Tibial artery (tissue), 4 donors: ENCODE measurements at places on chromosomes 2 and 18.
A peak's percentile ranks its signal among the peaks of the same experiment; 100 is the strongest.

GRCh38 chr18:36451454-36452251 is 154.1 kb downstream of the FHOD3 start:
- no peaks in the 10 kb centered on the region for H3K36me3 ChIP-seq
- no peak overlapping the region for H3K27ac ChIP-seq
- H3K27me3 ChIP-seq, result no peaks in the 10 kb centered on the region
- no peaks in the 10 kb centered on the region for H3K4me1 ChIP-seq
- DNase-seq, result no peak
- no peak overlapping the region for H3K4me3 ChIP-seq

DNA sequence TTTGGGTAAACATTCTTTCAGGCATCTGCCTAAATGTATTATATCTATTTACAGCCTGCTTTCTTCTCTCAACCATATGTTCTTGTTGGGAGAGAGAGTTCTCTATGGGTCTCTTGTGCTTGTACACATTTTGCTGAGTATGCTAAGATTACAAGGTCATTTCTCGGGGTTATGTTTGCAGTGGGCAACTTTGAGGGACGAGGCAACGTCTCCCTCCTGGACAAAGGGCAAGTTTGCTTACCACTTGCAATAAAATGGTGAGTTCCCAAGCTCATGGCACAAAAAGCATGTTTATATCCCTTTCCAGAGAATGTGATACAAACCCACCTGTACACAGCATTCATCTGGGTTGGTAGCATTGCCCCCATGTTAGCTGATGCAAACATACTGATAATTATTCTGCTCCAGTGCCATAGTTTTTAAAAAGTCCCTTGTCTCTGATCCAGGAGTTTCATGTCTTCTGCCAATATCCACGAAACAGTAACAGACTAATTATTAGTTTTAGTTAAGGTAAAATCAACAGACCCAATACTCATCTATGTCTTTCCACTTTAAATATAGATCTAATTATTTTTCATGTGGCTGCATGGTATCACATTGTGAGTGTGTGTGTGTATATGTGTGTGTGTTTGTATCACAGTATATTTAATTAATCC is 84.2 kb upstream of the MAPK4 start:
- peaks cover 10% of the 10 kb centered on the region for H3K27me3 ChIP-seq
- no peaks in the 10 kb centered on the region for H3K4me1 ChIP-seq
- H3K27ac ChIP-seq, result no peak overlapping the region
- no peak for DNase-seq

DNA sequence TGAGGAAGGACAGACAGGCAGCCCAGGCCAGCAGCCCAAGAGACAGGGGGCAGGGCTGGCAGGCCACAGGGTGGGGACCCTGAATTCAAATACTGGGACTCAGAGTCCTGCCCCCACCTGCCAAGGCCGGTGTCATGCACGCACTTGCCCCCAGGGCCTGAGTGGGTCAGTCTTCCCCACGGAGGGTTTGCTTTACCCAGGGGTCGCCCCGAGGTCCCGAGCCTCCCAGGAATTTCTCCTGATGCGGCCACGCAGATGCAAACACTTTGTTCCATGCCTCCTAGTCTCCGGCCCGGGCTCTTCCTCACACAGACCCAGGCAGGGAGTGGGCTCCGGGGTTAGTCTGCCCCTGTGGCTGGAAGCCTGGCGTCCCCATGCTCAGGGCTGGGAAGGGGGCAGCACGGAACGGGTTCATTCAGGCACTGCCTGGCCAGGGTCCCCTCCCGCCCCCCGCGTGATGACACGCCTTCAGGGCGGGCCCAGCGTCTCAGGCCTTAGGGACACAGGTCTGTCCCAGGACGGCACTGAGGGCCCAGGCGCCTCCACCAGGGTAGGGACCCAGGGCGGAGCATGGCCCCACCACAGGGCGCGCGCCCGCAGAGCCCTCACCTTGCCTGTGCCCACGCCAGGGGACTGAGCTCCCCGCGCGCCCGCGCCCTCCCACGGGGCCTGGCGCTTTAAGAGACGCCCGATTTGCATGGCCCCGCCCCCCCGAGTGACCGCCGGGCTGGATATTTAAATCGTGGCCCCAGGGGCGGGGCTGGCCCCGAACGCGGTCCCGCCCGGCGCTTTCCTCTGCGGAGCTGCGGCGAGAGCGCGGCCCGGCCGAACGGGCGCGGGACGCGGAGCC is at the start of gene SNED1:
Gene SNED1, plus strand, starts transcription at position 763 of the 850 bp plus-strand sequence. CDS start 220 bp downstream, outside the sequence.
- H3K4me1 ChIP-seq, result no peaks in the 10 kb centered on the region
- H3K27me3 ChIP-seq, result no peaks in the 10 kb centered on the region
- H3K4me3 ChIP-seq, result peak within 1 kb of the TSS; percentile 66
- peak within 1 kb of the TSS; percentile 87 for H3K27ac ChIP-seq

- no peaks in the 10 kb centered on the region for H3K4me1 ChIP-seq
- no peak for DNase-seq
- no peaks in the 10 kb centered on the region for H3K27me3 ChIP-seq
- H3K36me3 ChIP-seq, result no peaks in the 10 kb centered on the region
Observed at GRCh38 chr2:2633017-2633416, 301.9 kb upstream of the MYT1L start.

DNA sequence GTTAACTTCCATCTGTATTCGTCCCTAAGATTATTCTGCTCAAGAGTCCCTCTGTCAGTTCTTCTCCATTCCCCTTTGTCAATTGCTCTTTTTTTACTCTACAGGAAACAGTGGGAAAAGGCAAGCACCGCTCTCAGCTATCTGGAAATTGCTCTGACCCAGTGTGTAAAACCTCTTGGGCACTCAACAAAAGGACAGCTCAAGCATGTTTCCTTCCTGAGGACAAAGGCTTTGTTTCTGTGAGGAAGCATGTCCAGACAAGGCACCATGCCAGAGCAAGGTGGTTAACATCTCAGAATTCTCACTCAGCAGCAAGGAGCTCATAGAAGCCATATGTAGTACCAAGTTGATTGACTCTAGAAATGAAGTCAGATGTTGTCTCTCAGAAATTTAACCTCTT is 735.6 kb downstream of the TSN start:
- no peak for DNase-seq
- no peaks in the 10 kb centered on the region for H3K4me1 ChIP-seq
- no peaks in the 10 kb centered on the region for H3K27me3 ChIP-seq

DNA sequence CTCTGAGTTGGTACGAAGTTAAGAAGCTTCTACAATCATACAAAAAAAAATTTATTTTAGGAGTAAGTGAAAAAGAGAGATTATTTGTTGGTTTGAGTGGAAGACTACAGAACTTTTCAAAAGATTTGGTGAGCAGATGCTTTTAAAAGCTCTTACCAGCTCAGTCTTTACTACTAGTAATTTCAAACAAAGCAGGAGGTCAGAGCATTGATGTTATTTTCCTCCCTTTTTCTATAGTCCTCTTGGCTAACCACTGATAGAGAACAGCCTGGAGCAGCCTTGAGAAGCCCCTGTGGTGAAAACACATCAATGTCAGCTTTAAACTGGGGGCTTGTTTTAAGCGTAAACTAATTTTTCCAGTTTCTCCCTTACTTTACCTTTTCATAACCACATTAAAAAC is 559.3 kb upstream of the CDH2 start:
- no peaks in the 10 kb centered on the region for H3K4me1 ChIP-seq
- DNase-seq, result no peak
- H3K27ac ChIP-seq, result peak overlapping the region; percentile 15
- no peaks in the 10 kb centered on the region for H3K27me3 ChIP-seq
- H3K36me3 ChIP-seq, result no peaks in the 10 kb centered on the region

GRCh38 chr2:56299171-56299691 is 115.4 kb downstream of the CCDC85A start:
- H3K36me3 ChIP-seq, result no peaks in the 10 kb centered on the region
- DNase-seq, result no peak
- no peak overlapping the region for H3K27ac ChIP-seq

DNA sequence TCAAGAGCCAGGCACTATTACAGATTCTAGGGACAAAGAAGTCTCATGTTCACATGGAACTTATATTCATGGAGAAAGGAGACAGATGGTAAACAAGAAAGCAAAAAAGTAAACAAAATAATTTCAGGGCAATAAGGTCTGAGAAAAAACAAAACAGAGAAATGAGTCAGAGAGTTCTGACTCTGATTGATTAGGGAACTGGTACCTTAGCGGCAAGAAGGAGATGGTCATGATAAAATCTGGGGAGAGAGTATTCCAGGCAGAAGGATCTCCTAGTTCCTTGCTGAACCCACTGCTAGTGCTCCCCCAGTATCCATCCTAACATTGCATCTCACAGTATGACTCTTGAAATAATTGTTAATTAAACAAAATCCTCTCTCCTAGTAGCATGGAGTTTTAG is 161.8 kb upstream of the KLF7 start:
- no peaks in the 10 kb centered on the region for H3K4me1 ChIP-seq
- DNase-seq, result no peak
- no peak overlapping the region for H3K4me3 ChIP-seq
- H3K27me3 ChIP-seq, result no peaks in the 10 kb centered on the region
- H3K36me3 ChIP-seq, result no peaks in the 10 kb centered on the region
- no peak overlapping the region for H3K27ac ChIP-seq

- no peaks in the 10 kb centered on the region for H3K4me1 ChIP-seq
- H3K27ac ChIP-seq, result no peak overlapping the region
- H3K36me3 ChIP-seq, result no peaks in the 10 kb centered on the region
- no peak overlapping the region for H3K4me3 ChIP-seq
- DNase-seq, result no peak
- peaks cover 7% of the 10 kb centered on the region for H3K27me3 ChIP-seq
Observed at GRCh38 chr2:199484927-199485326, 27.2 kb upstream of the SATB2 start.
